ENCODE measurements at places on chromosomes 1 and 21.

DNA sequence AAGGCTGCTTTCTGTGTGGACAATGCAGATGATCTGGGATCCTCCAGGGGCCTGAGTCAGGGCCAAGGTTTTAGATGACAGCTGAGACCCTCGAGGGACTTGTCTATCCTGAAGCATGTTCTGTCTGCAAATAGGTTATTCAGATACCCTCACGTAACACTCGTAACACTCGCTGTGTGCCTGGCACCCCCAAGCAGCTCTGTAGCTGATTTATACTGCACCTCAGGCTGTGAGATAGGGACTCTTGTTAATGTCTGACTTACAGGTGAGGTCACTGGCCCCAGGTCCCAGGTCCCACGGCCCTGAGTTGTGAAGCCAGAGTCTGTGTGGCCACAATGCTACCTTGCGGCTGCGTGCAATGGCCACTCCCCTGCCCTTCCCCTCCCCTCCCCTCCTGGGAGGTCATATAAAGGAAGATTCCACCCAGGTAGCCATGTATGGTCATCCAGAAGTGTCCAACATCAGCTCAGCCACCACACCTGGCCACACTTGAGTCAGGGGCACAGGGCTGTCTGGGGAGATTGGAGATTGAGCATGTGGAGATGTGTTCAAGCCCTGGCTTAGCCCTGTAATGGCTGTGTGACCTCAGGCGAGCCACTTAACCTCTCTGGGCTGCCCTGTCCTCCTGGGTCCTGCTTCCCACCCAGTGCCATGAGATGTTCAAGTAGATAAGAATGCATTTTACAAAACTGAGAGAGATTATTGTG lies 687.7 kb downstream of the MATN1 start:
- DNase-seq = no peak

DNA sequence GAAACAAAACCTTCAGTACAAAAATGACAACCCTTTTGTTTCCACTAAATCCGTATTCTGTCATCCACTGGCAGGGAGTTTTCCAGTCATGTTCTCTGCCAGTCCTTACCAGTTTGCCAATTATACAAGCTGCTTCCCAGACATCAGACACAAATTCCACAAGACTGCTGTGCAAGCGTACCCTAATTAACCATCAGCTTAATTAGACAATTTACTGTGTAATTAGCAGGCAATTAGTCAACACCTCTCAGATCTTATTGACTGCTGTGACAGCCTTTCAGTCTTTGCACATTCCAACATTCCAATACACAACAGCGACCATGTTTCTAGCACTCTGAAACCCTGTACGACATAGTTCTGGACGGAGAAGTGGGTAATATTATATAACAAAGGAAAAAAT lies 420.1 kb downstream of the DPYD start:
- no peak for DNase-seq

GRCh38 chr1:63320022-63320721 lies 2.2 kb upstream of the FOXD3 start:
- DNase-seq = no peak

DNA sequence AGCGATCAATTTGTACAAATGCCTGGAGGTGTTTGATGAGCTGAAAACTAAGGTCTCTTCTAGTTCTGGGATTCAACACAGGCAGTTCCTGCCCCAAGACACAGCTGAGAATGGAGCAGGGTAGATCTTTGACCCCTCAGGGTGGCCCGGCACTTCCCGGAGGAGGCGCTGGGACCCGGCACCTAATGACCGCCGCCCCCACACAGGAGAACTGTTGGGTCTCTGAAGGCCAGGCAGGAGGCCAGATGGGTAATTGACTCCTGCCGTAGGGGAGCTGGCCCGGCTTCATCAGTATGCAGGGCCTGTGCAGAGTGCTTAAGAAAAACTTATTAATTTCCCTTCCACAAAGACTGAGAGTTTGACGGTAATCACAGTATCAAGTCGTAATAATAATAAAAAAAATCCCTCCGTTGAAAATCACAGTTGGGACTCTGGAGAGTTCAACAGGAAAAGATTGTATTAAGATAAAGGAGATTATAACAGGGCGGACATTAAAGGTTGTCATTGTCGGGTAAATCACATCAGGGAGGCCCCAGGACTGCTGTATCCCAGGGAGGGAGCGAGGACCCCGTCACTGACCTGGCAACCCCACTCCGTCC lies 51.7 kb downstream of the UBIAD1 start:
- DNase-seq = no peak

DNA sequence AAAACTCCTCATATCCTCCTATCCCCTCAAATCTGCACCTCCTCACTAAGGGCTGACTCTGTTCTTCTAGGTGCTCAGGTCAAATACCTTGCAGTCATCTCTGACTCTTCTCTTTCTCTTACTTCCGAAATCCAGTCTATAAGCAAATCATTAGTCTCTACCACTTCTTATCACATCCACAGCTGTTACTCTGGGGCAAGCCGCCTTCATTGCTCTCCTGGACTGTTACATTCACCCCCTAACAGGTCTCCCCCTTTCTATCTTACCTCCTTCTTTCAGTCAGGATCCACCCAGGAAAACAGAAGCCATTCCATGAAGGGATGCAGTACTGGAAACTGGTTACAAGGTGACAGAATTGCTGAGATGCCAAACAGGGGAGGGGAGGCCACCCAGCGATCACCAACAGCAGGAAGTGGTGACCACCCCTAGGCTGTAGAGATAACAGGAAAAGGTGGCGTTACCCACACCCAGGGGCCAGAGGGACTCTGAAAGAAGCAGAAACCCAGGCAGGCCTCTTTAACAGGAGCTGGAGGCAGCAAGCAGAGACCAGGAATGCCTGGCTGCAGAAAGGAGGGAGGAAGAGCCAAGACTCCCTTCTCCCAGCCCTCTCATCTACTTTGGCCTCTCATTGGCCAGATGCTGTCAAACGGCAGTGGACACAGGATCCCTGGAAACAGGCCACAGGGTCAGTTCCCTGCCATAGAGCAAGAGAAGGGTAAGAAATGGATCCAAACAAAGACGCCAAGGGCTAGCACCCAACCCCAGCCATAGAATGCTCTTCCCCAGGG lies 55.5 kb upstream of the FOXO6 start:
- DNase-seq = no peak

DNA sequence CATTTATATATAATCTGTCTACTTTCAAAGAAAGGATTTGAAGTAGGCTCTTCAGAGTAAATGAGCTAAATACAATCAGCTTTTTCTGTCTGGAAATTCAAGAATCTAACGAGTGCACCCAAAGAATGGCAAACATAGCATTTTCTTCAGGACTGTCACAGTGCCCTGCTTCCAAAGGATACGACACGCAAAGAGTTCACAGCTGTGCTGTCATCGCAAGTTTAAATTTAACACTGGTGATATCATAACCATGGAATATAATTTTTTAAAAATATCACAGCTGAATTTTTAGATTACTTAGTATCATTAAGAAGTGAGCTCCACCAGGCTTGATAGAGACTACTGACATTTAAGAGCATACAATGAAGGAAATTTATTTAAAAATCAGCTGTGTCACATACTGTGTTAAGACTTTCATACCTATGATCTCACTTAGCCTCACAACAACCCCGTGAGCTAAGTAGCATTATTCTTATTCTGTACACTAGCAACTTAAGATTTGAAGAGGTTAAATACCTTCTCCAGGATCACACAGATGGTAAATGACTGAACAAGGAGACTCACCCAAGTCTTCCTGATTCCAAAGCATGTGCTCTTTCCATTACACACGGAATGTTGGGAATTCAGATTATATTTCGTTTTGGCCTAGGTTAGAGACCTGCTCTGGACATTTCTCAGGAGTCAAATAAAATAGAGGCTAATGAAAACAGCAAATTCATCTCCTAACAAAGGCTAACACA lies 46.2 kb upstream of the PRRX1 start:
- no peak for DNase-seq

DNA sequence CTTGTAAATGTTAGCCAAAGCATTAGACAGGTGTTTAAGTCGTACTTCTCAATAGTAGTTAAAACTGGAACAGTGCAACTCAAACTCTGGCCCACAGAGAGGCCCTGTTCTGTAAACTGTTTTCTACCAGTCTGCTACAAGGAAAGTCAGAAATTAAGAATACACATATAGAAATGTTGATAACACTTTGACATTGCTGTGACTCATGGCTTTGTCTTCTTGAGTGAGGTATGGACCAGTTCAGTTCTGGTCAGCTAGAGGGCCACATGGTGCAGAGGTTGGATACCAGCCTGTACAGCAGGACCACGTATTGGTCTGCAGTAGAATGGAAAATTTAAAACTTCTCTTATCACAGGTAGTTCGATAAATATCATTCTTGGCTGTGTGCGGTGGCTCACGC lies 22.3 kb downstream of the ZBTB8B start:
- no peak for DNase-seq

DNA sequence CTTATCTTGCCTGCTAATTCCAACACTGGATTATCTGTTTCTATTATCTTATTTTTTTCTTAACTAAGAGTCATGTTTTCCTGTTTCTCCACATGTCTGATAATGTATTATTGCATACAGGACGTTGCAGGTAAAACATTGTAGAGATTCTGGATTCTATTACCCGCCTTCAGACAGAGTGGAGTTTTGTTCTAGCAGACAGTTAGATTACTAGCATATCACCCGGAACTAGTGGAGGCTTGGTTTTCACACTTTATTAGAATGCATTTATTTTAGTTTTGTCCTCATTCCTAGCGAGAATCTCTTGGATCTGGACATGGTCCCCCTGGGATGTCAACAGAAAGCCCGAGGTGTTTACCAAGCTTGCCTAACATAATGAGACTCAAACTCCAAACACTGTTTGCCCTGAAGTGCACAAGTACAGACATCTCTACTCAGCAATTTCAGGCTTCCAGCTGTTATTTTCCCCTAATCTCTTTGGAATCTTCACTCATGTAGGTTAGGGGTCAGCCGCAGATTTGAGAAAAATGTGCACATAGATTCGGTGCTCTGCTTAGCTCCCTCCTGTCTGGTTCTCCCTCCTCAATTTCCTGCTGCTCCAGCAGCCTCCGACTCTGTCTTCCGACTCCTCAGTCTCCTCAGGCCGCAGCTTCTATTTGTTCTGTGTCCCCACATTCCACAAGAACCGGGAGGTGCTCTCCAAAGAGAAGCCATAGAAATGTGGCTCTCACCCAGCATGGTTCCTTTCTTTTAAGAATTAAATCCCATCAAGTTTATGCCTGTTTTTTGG lies 36.8 kb upstream of the PTPRF start:
- DNase-seq = no peak

- no peak for DNase-seq
These were observed 61.1 kb downstream of the SDC3 start for GRCh38 chr1:30847358-30847972.

DNA sequence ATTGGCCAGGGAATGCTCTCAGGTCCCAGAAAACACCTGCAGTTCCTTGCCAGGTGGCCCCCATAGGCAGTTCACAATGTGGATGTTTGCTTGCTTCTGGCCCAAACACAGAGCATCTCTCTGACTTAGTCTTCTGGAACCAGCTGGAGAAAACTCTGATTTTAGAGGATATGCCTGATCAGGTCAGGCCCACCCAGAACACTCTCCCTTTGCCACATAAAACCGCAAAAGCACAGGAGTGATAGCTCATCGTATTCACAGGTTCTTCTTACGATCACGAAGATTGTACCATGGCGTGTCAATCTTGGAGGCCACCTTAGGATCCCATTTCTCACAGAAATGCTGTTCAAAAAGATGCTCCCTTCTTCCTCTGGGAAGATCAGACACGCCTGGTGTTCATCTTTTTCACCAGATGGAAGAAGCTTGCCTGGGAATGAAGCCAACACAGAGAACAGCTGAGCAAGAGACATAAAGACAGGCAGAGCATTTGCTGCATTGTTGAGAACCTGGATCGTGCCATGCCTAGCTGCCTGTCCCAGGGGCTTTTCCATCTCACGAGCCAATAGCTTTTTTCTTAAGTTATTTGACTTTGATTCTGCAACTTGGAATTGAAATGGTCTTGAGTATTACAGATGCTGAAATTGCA lies 11.6 kb upstream of the CD247 start:
- DNase-seq = peak; percentile 38

DNA sequence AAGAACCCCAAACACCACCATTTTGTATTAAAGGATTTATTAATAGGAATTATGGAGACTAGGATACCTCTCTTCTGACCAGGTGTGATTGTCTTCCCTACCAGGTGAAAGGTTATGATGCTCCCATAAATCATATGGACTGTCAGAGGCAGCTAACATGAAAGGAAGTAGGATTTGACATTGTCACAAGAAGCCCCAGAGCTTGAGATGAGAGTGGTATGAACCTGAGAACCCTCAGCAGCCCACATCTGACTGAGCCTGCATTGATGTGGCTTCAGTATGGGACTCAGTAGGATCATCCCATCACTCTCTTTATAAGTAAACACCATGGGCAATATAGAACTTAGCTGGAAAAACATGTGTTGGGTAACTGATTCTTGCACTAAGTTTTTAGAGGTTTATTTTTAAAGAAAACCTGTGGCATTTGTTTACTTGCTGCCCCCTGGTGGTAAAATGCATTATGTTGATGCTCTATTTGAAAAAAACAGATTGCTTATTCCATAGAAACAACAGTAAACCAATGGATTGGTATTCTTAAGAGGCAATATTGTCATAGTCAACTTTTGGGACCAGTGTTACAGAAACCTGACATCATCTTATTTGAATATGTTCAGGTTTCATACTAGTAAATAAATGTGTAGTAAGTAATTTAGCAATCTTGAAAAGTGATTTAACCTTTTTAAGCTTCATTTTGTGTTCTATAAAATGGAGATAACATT lies 16.6 kb upstream of the CACYBP start:
- DNase-seq = no peak

GRCh38 chr21:27571706-27572105 lies 604.8 kb upstream of the ADAMTS5 start:
- DNase-seq = no peak

GRCh38 chr1:173134800-173135199 lies 72.3 kb downstream of the TNFSF4 start:
- DNase-seq = no peak

DNA sequence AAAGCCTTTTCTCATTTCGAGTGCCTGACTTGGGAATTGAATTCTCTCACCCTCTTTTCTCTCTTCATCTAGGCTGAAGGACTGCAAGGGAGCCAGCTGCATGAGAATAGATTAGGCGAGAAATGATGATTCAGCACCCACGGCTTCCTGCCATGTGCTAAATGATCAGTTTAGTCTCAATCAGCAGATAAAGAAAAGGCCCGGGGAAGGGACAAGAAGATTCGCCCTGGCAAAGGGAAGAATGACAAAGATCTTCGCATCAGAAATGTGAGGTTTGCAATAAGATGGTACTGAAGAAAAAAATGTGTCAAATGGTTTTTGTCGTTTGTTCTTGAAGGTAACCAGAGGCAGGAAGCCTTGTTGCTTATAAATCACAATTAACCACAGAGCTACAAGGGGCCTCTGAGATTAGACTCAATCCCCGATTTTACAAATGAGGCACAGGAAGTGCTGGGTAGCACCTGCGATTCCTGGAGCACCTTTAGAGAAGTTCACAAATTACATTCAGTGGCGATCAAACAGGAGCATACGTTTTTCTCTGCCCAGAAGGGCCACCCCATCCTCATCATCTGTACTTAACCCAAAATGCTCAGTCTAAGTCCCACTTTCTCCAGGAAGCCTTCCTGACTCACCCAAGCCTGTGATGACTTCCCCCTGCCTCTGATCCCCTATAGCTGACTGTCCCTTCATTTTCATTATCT lies 183.4 kb downstream of the ZNF281 start:
- DNase-seq = no peak

- no peak for DNase-seq
These were observed 35.0 kb upstream of the AGO1 start for GRCh38 chr1:35847935-35848565.
